CD4-positive, alpha-beta T cell (primary cell): ENCODE measurements at places on chromosomes 1 and 21. TPM values are rescaled to one million over a fixed set of nuclear protein-coding genes. Genes with fewer than 3 reads are reported as not detected.

GRCh38 chr1:191546803-191547202 is 611.5 kb upstream of the RGS18 start:
- no peak for DNase-seq

GRCh38 chr1:169115891-169116585 is 9.5 kb downstream of the ATP1B1 start:
- peak; percentile 23 for DNase-seq

GRCh38 chr1:15483971-15484370 is 8.1 kb downstream of the CELA2B start:
- no peak for DNase-seq

ZNF593OS gene
- total RNA-seq = not detected
